ENCODE measurements at places on chromosomes 1 and 21.

DNA sequence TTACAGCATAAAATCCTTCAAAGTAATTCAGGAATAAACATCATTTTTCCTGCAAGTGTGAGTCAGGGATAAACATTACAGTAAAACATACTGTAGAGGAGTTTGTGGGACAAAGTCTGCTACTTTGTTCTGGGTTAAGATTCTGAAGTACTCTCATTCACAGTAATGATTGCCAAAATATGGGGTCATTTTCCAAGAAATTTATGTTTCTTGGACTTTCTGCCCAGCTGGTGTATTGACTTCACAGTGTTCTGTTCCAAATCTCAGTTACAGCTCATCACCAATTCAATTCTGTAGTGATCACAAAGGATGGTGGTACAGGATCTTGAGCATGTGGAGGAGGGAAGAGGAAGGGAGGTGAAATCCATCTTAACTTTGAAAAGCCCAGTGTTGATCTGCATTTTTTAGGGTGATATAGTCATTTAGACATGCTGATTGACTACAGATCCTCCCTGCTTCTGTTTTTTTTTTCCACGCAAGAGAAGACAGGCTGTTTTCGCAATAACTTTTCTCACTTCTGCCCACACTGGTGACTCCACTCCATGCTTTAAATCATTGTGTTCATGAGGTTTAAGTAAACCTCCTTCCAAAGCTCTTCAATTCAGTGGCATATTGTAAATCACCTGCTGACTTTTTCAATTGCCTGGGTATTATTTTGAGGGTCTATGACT is 60.4 kb upstream of the C1orf53 start:
- no peak for DNase-seq

DNA sequence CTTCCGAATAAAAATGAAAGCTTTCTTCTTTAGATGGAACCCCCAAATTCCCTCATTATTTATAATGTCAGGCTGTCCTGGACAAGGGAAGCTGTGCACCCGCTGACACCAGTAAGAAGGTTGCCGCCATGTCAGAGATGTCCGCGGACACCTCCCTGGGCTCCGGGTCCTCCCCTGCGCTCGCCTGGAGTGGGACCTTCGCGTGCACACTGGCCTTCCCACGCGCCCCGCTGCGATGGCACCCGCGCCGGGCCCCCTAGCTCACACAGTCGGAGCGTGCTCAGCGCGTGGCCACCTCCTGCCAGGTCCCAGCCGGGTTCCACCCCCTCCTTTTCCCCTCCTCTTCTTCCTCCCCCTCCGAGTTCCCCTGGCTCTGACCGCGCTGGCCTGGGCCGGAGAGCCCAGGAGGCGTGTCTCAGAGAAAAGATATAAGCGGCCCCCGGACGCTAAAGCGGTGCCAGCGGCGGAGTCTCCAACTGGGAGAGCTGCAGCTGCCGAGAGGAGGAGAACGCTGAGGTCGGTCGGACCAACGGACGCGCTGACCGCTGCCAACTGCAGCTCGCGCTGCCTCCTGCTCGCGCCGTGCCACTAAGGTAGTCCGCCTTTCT is at the start of gene G0S2:
Gene G0S2, plus strand, starts transcription at position 456 of the 608 bp plus-strand sequence. CDS start 273 bp downstream, outside the sequence.
- no peak for DNase-seq

GRCh38 chr1:17912491-17912890 is 157.4 kb downstream of the ACTL8 start:
- no peak for DNase-seq

DNA sequence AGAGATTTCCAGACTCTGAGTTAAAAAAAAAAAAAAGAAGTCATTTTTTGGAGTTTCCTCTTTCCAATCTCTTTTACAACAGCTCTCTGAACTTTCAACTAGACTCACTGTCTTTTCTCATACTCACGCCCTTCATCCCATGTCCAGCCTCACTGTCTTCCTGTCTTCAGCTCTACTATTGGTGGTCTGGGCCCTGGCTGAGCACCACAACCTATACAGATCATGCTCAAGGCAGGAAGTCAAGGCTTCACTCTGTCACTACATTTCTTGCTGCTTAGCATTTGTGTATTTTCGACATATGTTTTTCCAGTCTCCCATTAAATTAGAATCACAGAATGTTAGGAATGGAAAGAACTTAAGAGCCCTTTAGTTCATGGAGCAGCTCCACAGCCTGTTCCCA is 106.4 kb upstream of the PPP2R5A start:
- no peak for DNase-seq

DNA sequence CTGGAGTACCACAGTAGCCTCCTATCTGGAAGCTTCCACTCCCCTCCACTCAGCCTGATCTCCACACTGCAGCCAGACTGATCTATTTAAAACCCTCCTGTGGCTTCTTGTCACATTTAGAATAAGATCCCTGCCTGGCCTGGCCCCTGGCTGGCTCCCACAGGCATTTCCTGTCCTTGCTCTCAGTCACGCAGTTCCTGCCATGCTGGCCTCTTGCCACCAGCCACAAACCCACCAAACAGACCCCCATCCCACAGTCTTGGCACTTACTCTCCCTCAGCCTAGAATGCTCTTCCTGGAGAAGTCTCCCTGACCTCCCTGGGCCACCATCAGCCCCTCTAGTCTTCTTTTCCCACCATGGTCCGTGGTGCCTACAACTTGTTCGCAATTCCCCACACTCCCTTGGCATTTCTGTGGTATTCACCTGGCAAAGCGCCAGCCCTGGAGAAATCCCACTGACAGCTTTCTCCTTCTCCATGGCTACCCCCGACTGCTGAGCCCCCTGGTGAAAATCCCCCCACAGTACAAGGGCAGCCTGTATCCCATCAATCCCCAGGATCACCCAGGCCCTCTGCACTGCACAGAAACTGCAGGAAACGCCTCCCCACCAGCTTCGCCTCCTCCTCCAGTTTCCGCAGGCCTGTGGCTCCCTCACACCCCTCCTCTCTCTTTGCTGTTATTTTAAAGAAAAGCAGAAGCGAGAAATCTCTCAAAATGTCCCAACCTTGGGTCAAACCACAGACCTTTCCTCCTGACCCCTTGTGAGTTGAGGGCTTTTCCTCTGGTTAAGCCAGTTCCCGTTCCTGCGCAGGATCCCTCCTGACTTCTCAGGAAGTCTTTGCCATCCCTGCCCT is 94.5 kb downstream of the SYT2 start:
- no peak for DNase-seq

- no peak for DNase-seq
Observed at GRCh38 chr21:28356422-28356821, 636.3 kb downstream of the LTN1 start.

DNA sequence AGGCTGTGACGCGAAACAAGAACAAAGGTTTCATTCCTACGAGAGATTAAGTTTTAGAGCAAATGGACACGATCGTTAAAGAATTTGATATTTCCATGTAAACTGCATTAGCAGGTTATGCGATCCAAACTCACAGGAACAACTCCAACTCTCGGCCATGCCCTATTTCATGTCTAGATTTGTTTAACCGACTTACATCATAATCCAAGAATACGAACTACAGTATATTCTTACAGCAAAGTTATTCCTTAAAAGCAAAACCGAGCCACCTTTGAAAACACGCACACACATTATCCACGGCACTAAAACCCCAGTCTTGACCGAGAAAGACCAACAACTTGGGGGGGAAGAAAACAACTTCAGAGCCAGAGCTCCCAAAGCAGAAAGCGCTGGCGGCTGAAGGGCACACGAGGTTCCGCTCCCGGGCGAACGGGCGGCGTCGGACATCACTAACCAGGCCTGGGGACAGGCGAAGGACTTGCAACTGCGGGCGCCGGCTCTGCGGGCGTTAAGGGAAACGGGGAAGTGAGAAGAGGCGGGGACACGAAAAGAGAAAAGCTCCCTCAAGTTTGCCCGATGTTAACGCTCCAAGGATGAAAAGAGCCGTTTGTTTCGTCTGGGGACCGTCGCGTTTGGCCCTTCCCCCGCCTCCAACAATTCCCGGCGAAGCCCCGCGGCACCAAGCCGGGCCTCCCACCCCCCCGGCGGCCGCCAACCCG is 690 bp downstream of the B3GALNT2 start:
- peak; percentile 51 for DNase-seq

- no peak for DNase-seq
Observed at GRCh38 chr1:26703478-26703877, 7.7 kb downstream of the ARID1A start.

GRCh38 chr1:82472489-82473131 is 671.9 kb downstream of the ADGRL2 start:
- DNase-seq: no peak

DNA sequence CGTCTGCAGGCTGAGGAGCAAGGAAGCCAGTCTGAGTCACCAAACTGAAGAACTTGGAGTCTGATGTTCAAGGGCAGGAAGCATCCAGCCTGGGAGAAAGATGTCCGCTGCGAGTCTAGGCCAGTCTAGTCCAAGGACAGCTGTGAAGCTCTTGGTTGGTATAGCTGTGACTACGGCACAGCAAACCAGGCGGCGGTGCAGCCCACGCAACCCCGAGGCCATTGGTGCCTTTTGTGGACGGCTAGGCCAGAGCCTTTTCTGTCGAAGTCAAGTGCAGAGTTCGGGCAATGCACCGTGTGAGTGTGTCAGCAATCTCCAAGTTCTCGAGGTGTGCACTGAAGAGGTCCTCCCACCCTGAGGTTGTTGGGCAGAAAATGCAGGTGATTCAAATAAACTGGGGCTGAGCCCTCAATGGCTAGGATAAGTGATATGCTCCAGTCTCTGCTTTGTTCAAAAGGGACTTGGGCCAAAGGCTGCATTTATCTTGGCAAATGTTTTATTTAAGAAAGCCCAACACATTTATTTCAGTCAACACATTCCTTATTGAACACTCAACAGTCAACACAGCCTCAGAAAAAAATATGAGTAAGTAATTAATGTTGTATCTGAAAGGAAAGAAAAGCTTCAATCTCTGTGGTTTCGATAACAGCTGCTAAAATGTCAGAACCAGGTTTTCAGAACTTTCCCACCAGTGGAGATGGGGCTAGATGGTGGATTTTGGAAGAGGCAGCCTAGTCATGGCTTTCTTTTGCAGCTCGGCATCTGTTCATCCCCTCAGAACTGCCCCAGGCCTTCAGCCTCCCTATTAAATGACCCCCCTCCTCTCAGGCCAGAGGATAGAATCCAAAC is 78.1 kb upstream of the COX20 start:
- no peak for DNase-seq

GRCh38 chr1:5881526-5882222 is 110.6 kb downstream of the NPHP4 start:
- DNase-seq: no peak

DNA sequence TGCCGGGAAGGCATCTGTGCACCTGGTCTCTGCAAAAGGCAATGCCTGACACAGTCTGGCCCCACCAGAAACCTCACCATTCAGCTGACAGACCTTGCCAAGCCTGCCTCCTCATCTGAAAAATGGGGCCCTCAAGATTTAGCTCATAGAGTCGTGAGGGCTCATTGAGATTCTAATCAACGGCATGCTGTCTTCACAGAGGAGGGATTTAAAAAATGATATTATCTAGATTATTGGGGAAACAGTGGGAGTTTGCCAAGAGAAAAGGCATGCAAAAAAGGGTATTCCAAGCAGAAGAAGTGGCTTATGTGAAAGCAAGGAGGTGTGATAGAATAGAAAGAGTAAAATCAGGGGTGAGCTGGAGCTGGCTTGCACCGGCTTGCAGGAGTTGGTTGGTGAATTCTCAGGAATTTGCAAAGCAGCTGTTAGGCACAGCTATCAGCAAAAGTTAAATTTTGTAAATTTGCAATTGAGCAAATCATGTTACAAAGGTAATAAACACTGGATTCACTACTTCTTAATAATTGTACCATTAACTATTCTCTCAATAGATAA is 91.7 kb upstream of the WNT4 start:
- DNase-seq: no peak

- no peak for DNase-seq
Observed at GRCh38 chr21:27406300-27407009, 439.6 kb upstream of the ADAMTS5 start.

DNA sequence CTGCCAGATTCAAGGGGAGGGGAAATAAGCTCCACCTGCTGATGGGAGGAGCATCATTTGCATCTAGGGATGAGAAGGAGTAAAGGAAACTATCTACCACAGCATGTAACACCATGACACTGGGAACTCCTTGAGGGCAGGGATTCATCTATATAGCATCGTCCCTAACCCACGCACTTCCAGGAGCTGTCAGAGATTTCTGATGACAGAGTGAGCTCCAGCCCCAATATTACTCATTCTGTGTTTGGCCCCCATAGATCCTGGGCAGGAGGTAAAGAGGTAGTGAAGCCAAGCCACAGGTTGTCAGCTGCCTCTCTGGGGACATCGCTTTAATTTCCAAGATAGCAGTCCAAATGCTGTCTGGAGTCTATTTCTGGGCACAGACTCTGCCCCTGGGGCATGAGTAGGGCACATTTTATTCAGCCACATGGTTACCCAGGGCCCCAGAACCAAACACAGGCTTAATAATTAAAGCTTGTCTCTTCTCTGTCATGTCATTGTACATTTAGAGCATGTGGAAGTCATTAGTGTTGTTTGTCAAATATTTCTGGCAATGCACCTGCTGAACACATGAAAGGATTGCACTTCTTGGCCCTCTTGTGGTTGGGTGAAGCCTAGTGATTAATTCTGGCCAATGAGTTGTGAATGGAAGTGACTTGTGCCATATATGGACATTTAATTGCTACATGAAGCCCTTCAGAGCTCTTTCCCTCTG is 105.9 kb upstream of the POU3F1 start:
- peak; percentile 61 for DNase-seq

DNA sequence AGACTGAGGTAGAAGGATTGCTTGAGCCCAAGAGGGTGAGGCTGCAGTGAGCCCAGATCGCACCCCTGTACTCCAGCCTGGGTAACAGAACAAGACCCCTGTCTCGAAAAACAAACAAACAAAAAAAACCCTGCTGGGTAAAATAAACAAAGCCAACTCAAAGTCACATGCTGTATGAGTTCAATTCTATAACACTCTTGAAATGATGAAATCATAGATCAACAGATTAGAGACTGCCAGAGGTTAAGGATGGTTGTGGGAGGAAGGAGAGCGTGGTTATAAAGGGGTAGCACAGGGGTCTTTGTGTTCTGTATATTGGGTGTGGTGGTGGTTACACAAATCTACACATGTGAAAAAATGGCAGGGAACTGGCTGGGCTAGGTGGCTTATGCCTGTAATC is 62.5 kb downstream of the TAS1R2 start:
- no peak for DNase-seq

DNA sequence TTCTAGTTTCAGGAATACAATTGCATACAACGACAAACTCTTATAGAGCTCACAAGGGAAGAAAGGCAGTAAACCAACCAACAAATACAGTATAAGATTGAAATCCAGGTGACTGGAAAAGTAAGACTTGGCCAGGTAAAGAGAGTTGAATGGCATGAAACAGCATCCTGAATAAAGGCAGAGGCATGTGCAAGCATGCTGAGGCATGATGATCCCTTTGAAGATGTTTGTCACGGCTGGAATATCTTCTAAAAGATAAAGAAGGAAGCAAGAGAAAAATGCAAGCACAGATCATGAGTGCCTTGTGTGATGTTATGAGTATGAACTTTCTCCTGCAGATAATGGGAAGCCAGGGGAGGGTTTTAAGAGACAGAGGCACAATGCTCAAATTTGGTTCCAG is 83.3 kb upstream of the SPATA6 start:
- no peak for DNase-seq

GRCh38 chr1:82994616-82995263 is 1004.2 kb downstream of the TTLL7 start:
- peak; percentile 58 for DNase-seq

Measured in NCI-H446 (cell line).